Astrocyte of the hippocampus (primary cell): ENCODE measurements at places on chromosomes 12 and 14.
A peak's percentile ranks its signal among the peaks of the same experiment; 100 is the strongest.

GRCh38 chr12:2963760-2964292 is 4.6 kb downstream of the TEAD4 start:
- DNase-seq, result peak; percentile 46

DNA sequence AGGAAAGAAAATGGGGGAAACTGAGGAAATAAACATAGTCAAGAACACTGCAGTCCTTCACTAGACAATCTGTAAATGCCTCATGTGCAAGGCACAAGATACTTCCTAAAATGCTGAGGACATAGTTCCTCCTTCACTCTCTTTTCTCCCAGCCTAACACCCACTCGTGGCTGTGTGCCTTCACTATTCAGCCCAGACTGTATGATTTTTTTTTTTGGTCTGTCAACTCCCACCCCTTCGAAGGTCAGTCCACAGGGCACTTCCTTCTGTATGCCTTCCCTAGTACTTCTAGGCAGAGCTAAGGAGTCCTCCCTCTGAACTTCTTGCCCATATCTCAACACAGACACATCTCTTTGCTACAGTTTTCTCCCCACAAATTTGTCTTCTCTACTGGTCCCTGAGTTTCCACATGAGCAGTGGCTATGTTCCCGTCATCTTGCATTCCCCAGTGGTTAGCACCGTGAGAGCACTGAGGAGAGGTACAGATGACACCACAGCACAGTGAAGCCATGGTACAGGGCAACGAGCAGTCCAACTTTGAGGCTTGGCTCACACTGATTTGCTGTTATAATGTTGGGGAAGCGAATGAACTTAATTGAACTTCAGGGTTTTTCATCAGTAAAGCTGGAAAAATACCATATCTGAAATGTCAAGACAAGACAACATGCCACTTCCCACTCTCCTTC is 24.1 kb upstream of the SYCP3 start:
- DNase-seq, result no peak

DNA sequence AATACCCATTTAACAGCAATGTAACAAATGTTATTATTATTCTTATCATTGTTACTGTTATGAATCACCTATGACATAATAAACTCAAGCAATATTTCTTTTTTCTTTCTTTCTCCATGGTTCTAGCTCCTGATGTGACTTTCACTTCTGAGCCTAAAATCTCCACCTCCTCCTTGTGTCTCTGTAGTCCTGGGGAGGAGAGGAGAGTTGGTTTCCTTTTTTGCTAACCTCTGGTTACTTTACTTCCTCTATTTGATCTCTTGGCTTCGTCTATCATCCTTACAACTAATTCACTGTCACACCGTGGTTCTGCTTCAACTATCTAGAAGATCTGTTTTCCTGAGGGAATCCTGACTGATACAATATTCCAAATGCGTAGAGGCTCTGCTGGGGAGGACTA is 456.6 kb downstream of the VRK1 start:
- no peak for DNase-seq

- DNase-seq, result no peak
Measured at GRCh38 chr12:77339610-77340009, 274.2 kb upstream of the E2F7 start.

DNA sequence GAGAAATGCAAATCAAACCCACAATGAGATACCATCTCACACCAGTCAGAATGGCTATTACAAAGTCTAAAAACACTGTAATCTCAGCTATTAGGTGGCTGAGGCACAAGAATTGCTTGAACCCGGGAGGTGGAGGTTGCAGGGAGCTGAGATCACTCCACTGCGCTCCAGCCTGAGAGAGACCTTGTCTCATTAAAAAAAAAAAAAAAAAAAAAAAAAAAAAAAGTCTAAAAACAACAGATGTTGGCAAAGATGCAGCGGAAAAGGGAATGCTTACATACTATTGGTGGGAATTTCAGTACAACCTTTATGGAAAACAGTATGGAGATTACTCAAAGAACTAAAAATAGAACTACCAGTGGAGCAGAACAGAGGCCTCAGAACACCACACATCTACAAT is 19.0 kb upstream of the ATF7 start:
- DNase-seq, result peak; percentile 80

DNA sequence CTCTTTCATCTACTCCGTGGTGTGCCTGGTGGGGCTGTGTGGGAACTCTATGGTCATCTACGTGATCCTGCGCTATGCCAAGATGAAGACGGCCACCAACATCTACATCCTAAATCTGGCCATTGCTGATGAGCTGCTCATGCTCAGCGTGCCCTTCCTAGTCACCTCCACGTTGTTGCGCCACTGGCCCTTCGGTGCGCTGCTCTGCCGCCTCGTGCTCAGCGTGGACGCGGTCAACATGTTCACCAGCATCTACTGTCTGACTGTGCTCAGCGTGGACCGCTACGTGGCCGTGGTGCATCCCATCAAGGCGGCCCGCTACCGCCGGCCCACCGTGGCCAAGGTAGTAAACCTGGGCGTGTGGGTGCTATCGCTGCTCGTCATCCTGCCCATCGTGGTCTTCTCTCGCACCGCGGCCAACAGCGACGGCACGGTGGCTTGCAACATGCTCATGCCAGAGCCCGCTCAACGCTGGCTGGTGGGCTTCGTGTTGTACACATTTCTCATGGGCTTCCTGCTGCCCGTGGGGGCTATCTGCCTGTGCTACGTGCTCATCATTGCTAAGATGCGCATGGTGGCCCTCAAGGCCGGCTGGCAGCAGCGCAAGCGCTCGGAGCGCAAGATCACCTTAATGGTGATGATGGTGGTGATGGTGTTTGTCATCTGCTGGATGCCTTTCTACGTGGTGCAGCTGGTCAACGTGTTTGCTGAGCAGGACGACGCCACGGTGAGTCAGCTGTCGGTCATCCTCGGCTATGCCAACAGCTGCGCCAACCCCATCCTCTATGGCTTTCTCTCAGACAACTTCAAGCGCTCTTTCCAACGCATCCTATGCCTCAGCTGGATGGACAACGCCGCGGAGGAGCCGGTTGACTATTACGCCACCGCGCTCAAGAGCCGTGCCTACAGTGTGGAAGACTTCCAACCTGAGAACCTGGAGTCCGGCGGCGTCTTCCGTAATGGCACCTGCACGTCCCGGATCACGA is 2.2 kb downstream of the SSTR1 start:
- peak; percentile 12 for DNase-seq
